ENCODE measurements at places on chromosomes 4 and X.

DNA sequence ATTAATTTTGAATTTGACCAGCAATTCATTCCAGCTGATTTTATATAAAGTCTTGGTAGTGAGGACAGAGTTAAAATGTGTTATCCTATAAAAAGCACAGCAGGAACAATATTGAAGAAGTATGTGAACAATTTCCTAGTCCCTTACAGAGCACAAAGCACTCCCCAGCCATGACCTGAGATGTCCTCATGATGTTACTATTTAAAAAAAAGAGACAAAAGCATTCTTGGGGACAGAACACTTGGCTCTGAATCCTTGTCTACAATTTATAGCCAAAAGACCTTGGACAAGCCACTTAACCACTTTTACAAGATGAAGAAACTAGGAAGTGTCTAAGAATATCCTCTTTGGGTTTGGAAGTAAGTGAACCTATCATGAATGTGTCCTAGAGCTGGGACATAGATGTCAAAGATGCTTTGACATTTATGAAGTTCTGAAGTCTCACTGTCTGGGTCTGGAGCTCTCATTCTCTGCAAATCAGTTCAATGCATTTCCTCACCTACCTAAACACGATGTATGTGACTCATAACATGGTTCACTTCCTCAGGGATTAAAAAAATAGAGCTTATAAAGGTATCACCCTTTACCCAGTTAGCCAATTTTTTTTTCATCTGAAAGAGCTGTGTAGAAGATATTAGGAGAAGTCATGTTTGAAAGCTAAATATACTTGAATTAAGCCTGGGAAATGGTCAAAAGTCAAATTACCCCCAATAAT is 61.4 kb downstream of the IGFBP7 start:
- no peak for DNase-seq

DNA sequence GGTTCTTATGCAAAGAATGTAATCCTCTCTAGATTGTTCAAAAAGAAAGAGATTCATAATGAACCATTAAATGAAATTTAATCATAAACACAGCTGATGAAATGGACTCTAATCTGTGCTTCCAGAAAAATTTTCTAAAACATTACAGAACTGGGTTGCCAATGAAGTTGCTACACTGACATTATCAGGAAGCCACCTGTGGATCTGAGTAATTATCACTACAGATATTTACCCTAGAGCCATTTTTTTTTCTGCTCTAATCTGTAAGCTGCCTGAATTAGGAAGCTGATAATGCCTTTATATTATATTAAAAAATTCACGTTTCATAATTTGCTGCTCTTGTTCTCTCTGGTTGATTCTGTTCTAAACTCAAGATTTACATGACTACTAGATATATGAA is 380.1 kb downstream of the GRIA2 start:
- no peak for DNase-seq

GRCh38 chrX:31126205-31126604 is 54.4 kb upstream of the FTHL17 start:
- DNase-seq: no peak

GRCh38 chr4:108867476-108867875 is 104.6 kb upstream of the ETNPPL start:
- DNase-seq: no peak

DNA sequence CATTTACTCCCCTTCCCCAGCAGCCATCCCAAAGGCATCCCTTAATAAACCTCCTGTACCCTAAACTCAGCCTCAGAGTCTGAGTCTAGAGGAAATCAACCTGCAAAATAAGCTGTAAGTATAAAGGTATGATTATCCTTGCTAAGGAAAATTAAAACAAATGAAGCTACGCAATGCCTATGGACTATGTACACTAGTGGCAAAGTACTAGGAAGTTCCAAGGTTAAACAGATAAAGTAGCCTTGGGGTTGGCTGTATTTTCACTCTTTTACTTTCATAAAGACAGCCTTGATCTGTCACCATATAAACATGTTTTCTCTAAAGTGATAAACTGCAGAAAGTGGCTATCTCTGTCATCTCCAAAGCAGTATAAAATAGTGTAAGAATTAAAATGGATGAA is 35.9 kb downstream of the MAP3K15 start:
- DNase-seq: no peak

- no peak for DNase-seq
These were observed 9.5 kb upstream of the BEX1 start for GRCh38 chrX:103073467-103073866.

- no peak for DNase-seq
These were observed 23.8 kb downstream of the CENPC start for GRCh38 chr4:67521506-67521905.

- no peak for DNase-seq
These were observed 84.8 kb upstream of the BMP2K start for GRCh38 chr4:78691334-78691754.

DNA sequence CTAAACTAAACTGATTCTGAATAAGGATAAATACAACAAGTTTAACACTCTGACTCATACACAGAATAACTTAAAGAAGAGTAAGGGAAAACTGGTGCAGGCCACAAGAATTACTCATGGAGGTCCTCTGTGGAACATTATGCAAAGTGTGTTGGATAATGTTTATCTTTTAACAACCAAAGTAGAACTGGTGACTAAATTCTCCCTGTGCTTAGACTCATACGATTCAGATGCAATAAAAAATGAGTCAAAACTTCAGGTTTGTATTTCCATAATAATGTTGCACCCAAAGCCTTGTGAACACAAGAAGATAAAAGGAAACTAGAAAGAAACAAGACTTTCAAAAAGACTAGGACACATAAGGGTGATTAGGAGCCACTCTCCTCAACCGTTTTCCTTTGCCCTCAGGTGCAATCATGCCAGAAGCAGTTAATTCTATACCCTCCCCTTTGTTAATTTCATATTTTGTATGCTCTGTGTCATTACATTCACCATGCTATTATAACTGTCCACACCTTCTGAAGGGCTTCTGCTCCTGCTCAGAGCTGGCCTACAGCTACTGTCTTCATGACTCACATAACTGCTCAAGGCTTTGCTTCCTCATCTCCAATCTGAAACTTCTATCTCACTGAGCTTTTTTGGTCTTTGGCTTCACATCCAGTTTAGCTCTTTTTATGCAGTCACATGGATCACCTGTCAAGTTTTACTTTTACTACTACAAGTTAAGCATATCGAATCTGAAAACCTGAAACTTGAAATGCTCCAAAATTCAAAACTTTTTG is 60.2 kb downstream of the KCNIP4 start:
- no peak for DNase-seq

GRCh38 chr4:6575503-6576240 is 683 bp downstream of the MAN2B2 start:
- DNase-seq: no peak

DNA sequence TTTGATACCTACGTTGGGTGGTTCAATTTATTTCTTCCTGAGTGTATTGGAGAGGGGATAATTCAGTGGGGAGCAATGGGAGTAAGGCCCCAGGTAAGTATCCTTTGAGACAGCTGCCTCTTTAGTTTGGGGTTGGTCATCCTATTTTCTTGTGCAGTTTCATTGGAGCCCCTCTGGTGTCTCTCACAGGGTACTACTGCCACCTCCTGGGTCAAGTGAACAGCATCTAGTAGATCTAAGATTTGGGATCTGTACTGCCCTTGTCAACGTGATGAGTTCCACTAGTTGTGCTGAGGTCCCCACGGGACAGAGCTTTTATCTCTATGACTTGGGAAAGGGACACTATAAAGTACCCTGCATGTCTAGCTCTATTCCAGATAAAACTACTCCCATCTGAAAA is 80.6 kb downstream of the PBDC1 start:
- DNase-seq: no peak

GRCh38 chr4:136412708-136413107 is 1119.6 kb downstream of the PCDH18 start:
- no peak for DNase-seq

DNA sequence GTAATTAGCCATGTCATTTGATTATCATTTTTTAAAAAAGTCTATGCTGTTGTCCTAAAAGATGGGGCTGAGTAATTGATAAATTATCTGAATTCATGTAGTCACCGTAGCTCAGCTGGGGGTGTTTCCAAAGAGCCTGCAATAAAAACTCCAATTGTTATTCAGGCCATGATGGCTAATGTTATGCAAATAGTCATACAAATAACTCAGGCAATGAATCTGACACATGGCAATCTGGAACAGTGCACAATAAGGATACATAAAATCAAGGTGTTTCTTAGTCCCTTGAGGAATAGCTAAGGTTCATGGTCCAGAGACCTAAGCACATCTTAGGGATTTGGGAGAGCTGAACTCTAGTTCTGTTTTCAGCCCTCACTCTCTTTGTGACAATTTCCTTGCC is 15.2 kb downstream of the MMRN1 start:
- DNase-seq: no peak

- no peak for DNase-seq
These were observed 42.8 kb upstream of the KLF3 start for GRCh38 chr4:38621028-38621684.

- DNase-seq: no peak
These were observed 78.8 kb downstream of the TMEM164 start for GRCh38 chrX:110081740-110082139.

DNA sequence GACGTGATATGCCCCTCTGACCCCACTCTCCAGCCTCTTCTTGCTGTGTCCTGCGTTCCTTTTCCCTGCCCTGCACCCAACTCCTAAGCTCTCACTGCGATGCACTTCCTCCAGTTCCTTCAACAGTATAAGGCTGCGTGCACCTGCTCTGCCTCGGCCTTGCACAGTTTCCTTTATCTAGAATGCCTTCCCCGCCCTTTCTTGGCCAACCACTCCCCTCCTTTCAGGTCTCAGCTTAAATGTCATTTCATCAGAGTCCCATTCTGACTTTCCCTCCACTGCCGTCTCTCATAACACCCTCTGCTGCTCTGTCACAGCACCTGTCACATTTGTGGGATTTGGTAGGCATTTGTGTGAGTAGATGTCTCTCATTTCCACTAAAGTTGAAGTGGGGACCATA is 58.4 kb upstream of the NEIL3 start:
- DNase-seq: no peak

- DNase-seq: no peak
These were observed 92.2 kb downstream of the DCHS2 start for GRCh38 chr4:154399259-154399974.

GRCh38 chr4:174177536-174177935 is 105.9 kb downstream of the FBXO8 start:
- DNase-seq: no peak

DNA sequence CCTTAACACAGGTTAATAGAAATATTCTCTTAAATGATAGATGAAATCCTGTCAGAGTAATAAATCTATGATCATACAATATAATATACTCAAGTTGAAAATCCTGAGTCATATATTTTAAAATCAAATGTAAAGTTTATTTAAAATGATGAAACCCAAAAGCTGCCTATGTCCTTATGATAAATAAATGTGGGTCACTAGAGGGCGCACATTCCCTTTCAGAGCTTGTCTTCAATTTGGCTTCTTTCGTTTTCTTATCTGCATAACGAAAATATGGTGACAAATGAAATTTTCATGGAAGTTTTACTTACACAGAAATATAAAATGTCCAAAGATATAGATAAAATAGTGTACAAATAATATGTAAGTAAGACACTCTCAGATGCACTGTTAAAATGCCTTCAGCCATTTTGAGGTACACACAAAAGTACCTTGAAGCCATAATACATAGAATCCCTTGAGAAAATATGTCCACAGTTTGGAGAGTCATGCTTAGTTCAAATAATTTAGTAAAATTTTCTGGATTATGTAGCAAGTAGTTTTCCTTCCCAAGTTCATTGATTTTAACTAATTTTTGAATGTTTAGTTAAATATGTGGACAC is 680.4 kb downstream of the DMD start:
- DNase-seq: no peak

GRCh38 chrX:9707306-9708033 is 58.2 kb downstream of the GPR143 start:
- no peak for DNase-seq

DNA sequence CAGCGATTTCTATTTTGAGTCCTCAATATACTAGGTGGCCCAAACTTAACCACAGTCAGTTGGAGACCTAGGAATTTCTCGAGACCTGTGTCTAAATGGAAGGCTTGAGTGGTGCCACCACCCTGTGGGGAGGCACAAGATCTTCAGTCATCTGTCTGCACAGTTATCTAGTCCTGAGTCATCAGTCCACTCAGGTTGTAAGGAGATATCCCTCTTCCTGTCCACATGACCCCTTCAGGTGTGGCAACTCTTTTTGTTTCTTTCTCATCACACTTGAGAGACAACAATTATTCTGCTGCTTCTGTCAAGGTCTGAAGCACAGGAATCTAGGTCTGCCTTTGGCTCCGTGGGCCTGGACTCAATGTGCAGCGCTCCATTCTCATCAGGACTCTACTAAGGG is 64.4 kb upstream of the IBSP start:
- DNase-seq: no peak

- no peak for DNase-seq
These were observed 47.1 kb downstream of the KLF3 start for GRCh38 chr4:38711066-38711465.

DNA sequence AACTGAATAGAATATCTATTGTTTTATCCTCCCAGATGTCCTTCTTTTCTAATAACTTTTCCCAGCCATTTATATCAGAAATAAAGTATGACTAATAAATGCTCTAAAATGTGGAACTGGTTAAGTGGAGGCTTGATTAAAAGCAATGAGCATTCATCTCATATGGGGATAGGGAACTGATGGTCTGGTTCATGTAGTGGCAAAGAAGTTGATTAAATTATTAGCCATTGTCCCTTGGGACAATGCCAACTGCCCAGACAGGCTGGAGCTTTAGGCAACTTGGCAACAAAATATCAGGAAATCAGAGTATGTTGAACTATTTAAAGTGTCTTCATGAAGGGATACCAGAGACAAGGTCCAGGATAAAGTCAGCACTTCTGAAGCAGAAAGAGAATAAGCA is 24.2 kb downstream of the TRO start:
- no peak for DNase-seq

GRCh38 chr4:10761903-10762302 is 77.3 kb upstream of the CLNK start:
- no peak for DNase-seq

DNA sequence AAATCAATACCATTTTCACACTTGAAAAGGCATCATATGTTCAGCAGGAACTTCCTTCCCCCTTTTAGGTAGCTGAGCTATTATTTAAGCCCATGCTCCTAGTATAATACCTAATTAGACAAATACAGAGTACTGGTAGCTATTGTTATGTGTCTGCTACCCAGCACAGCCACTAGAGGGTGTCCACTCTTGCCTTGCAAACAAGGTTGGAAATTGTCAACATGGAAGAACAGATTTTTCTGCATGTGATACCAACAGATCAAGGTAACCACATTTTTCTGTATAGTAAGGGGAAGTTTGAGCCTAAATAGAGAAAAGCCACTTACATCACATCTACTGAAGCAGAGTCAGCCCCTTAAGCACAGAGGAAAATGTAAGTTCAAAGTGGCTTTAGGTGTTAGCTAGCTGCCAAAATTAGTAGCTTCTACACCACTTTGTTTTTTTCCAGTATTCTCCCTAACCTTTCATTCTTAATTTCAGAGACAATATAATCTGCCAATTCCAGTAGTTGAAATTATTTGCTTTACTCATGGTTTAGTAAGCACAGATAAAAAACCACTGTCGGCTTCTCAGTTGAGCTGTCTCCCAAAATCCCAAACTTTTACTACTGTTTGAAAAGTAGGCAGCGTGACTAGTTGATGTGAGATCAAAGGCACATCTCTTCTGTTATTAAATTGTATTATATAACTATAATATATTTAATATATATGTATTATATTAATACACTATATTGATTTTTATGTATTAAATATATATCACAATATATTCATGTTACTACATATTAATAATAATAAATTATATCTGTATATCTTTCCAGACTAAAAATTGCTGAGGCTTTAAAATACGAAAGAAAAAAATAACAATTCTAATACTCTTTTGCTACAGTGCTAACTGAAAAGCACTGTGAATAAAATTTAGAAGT is 38.2 kb downstream of the EDNRA start:
- DNase-seq: no peak

- DNase-seq: no peak
These were observed 80.2 kb downstream of the SCD5 start for GRCh38 chr4:82718162-82718940.

Data from chondrocyte (in vitro differentiated cells).